ENCODE measurements at places on chromosomes 12 and 14. TPM values are rescaled to one million over a fixed set of nuclear protein-coding genes. Genes with fewer than 3 reads are reported as not detected.

DNA sequence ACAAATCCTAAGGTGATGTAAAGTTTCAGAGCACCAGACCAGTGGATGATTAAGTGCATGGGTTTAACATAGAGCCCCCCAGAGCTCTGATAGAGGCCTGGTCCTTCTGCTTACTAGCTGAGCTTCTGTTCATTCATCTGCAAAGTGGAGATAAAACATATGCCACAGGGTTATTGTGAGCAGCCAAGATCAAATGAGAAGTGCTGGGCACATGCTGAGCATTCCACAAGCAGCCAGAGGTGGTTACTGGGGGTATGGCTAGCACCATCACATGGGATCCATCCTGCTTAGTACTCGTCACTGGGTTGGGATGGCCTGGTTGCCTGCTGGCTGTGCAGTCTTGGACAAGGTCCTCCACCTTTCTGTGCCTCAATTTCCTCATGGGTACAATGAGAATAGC, 18.0 kb upstream of the SMUG1 start:
- no peak for DNase-seq

DNA sequence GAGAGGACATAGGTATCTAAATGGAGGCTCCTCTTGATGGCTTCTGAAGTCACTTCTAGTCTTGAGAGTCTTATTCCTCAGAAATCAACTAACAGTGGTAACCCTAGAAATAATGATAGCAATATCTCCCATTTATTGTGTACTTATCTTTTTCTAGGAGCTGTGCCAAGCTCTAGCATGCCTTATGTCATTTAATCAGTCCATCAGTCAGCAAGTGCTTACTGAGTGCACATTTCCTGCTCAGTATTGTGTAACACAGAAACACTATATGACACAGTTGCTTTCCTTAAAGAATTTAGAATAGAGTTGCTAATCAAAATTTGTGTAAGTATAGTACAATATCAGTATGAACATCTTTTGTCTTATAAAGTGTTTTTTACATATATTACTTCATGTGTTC, 36.6 kb downstream of the KRT76 start:
- DNase-seq = no peak

DNA sequence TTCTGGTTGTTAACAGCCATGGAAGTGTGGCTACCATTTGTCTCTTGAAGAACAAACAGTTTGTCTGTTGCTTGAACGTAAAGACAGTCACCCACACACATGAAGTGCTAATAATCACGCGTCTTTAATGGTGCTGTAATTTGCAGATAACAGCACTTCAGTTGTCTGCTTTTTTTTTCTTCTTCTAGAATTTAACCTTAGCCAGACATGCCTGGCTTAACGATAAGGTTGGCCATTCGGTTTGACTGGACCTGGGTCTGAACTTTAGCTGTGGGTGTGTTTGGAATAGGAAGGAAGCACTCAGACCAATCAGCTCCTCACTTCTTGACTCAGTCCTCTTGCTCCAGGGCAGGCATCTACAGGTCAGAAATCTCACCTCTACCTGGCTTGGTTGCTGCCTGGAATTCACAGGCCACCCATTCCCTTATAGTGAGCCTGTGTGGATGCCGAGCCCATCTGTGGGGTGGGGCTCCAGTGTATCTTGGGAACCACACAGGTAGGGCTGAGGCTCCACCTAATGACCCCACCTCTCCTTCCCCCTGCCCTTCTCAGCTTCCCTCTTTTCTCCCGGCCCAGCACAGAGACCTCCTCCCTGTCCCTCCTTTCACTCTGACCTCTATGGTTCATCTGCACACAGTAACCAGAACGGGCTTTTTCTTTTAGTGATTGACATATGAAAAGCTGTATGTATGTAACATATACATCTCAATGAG, 246.4 kb upstream of the PWP1 start:
- no peak for DNase-seq

DNA sequence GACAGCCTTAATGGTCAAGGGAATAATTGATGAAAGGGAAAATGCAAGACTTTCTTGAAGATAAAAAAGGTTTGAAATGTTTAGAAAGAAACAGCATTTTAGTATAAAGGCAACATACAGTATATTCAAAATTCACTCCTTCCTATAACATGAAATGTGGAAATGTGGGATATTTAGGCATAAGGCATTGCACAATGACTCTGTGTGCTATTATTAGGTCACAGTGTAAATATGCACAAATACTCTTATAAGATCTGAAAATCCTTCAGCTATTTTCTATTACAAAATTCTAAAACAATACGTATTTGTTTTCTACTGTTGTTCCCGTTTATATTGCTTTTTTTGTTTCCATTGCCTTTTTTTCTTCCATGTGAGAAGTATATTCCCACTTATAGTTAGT, 127.7 kb downstream of the SLC16A7 start:
- no peak for DNase-seq

DNA sequence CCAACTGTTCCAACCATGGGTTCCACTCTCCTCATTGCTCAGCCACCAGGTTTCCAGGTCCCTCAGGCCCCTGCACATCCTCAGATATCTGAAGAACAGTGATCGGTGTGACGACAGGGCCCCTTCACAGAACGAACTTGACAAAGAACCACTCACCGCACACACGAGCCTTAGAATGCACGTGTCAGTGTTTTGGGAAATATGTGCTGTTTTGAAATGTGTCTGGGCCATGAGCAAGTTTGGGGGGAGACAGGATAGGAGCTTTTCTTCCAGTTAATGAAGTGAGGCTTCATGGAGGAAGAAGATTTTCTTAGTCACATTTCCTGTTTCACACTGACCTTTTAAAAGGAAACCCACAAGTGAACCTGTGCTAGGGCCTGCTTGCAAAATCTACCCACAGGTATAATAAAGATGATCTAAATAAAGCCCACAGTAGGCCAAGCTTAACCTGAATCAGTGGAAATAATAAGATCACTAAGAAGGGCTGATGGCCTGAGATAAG, 58.6 kb downstream of the ZFP36L1 start:
- DNase-seq = peak; percentile 70

- no peak for DNase-seq
These were observed 341.8 kb downstream of the NRXN3 start for GRCh38 chr14:78512021-78512420.

DNA sequence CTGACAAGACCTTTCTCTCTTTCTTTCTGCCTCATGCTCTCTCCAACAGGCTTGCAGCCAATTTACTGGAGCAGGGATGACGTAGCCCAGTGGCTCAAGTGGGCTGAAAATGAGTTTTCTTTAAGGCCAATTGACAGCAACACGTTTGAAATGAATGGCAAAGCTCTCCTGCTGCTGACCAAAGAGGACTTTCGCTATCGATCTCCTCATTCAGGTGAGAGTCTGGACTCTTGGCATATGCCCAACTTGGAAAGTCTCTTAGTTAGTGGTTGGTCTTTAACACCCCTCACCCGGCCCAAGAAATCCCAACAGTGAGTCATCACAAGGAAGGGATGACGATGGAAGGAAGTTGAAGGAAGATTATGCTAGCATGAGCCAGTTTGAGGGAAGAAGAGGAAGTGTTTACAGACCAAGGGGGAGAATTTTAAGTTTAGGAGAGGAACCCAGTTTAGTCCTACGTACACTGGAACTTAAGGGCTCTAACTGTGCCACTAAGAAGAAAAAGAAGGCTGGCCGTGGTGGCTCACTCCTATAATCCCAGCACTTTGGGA, 189.7 kb downstream of the ETV6 start:
- no peak for DNase-seq

- DNase-seq = no peak
These were observed 16.6 kb upstream of the JDP2 start for GRCh38 chr14:75411214-75411540.

- DNase-seq = no peak
These were observed 213.6 kb upstream of the FSCB start for GRCh38 chr14:44720707-44721106.

DNA sequence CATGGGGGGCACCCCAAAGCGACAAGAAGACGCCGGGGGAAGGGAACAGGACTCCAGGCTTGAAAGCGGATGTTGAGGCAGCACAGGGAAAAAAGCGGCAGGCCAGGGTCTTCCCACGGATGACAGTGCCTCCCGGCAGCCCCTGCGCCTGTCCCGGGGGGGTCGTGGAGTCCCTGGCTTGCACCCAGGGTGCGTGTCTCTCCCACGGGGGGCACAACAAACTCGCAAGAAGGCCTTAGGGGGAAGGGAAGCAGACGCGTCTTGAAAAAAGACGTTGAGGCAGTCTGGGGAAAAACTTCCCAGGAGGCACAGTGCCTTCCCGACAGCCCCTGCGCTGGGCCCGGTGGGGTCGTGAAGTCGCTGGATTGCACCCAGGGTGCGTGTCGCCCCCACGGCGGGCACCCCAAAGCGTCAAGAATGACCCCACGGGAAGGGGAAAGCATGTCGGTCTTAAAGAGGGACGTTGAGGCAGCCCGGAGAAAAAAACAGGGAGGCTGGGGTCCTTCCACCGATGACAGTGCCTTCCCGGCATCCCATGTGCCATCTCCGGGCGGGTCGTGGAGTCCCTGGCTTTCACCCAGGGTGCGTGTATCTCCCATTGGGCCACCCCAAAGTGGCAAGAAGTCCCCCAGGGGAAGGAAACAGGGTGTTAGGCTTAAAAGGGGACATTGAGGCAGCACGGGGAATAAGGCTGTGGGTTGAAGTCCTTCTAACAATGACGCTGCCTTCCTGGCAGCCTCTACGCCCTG, 159.9 kb upstream of the ALG10B start:
- no peak for DNase-seq

GRCh38 chr12:57881475-57881874, 34.9 kb upstream of the CTDSP2 start:
- no peak for DNase-seq

Gene ADCK1
- total RNA-seq = 3.0 TPM

Gene NPFF
- total RNA-seq = 1.9 TPM

- DNase-seq = no peak
These were observed 85.2 kb downstream of the KITLG start for GRCh38 chr12:88495031-88495430.

GRCh38 chr12:51390891-51391282, 319 bp downstream of the GALNT6 start:
- no peak for DNase-seq

Gene SCYL2
- total RNA-seq = 33.3 TPM

- no peak for DNase-seq
These were observed 7.5 kb downstream of the NEDD8 start for GRCh38 chr14:24224618-24225071.

Gene CISTR
- total RNA-seq = not detected

Gene TDRD9
- 2.1 TPM for total RNA-seq

Gene KCNC2
- total RNA-seq = not detected

Data from natural killer cell treated with Interleukin-12 subunit alpha and Interleukin-12 subunit beta and Interleukin-15 and Interleukin-18, amount 100 ng/mL, for 72 hours (primary cell).